Activated CD4-positive, CD25-positive, alpha-beta regulatory T cell treated with anti-CD3 and anti-CD28 coated beads, Interleukin-2, amount 50 U/mL, for 72 hours (primary cell): ENCODE measurements at places on chromosomes 1 and 21.

- no peak for DNase-seq
Measured at GRCh38 chr1:20787840-20788795, 1.0 kb upstream of the HP1BP3 start.

- no peak for DNase-seq
Measured at GRCh38 chr1:229199261-229200243, 71.4 kb upstream of the RAB4A start.

- DNase-seq, result no peak
Measured at GRCh38 chr1:101704895-101705294, 291.8 kb downstream of the OLFM3 start.

DNA sequence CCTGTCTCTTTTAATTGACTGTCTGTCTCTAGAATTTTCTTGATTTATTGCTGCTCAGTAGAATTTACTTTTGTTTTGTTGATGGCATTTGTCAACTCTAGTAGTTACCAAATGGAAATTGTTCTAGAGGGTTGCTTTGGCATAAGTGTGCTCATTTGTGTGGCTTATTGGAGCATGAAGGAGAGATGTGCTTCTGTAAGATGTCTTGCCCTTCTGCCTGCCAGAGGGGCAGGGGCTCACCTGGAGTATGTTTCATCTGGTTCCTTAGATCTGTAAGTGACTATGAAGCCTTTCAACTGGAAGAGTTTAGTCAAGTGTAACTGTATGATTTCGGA, 345.5 kb downstream of the DISC1 start:
- no peak for DNase-seq

DNA sequence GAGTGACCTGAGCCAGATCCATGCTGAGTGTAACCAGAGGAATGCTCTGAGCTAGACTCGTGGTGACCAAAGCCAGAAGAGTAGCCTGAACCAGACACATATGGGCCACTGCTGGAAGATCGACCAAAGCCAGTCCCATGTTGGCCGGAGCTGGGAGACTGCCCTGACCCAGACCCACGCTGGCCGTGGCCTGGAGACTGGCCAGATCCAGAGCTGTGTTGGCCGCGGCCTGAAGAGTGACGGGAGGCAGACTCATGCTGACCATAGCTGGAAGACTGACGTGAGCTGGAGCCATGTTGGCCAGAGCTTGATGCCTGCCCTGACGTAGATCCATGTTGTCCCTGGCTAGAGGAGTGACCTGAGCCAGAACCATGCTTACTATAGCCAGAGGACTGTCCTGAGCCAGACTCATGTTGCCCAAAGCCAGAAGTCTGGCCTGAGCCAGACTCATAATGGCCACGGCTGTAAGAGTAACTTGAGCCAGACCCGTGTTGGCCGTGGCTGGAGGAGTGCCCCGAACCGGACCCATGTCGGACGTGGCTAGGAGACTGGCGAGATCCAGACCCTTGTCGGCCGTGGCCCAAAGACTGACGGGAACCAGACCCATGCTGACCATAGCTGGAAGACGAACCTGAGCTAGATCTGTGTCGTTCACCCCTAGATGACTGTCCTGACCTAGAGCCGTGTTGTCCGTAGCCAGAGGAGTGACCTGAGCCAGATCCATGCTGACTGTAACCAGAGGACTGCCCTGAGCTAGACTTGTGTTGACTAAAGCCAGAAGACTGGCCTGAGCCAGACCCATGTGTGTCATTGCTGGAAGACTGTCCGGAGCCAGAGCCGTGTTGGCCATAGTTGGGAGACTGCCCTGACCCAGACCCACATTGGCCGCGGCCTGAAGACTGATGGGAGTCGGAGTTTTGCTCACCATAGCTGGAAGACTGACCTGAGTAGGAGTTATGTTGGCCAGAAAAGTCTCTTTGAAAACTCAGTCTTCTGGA, 3.5 kb downstream of the HRNR start:
- no peak for DNase-seq

- DNase-seq, result no peak
Measured at GRCh38 chr1:117857418-117857817, 72.0 kb downstream of the GDAP2 start.

GRCh38 chr1:42453386-42453785, 2.4 kb downstream of the ZMYND12 start:
- no peak for DNase-seq

DNA sequence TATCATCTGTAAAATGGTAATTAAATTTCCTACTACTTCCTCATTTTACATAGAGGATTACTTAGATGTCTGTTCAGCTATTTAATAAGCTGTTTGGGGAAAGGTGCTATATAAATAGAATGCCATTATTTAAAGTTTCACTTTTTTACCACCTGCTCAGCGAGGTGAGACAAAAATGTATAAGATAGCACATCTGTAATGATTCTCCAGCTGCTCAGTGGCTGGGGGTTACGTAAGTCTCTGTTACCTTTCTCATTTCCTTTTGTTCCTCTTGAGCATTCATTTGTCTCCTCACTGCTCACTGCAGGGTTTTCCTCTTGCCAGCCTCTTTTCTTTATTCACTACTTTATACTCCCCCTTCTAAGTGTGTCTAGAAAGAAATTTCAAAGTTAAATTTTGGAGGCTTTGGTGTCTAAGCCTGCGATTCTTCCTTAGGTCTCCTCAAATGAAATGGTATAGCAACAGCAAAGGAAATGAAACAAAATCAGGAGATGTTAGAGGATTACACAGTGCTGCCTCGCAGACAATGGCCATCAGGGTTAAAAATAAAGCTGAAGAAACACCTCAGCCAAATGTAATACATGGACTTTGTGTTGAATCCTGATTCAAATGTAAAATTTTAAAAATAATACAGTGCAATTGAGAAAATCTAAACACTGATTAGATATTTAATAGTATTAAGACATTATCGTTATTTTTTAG, 6.8 kb downstream of the RGS8 start:
- no peak for DNase-seq

DNA sequence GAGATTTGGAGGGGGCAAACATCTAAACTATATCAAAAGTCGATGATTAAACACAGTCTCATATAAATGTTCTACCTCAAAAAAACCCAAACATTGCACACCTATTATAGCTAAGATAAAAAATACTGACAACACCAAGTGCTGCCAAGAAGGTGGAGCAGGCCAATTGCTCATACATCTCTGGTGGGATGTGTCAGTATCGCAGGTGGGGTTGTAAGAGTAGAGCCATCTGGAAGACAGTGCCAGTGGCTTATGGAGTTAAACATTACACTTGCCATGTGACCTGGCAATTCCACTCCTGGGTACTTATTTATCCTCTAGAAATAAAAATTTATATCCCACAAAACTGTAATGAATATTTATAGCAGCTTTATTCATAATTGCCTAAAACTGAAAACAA, 213.4 kb downstream of the DISC1 start:
- no peak for DNase-seq

DNA sequence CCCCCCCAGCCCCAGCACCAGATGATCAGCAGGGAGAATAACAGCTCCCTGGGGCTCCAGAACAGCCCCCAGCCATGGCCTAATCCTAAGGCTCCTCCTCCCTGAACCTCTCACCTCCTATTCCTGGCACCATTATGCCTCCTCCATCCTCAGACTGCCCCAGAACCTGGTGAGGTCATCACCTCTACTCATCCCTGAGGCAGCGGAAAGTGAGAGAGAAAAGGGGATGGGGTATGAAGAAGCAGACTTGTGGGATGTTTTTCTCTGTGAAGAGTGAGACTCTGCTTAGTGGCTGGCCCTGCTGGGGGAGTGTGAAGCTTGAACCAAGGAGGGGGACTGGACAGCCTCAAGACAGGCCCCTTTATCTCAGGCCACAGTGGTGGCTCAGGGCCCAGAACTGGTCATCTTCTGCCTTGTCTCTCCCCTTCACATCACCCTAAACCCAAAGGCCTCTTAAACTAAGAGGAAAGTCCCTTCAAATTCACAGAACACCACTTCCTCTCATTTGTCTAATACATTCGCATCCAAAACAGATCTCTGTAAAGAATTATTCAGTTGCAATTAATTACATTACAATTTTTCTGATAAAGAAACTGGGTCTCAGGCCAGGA, 2.2 kb upstream of the PPM1J start:
- no peak for DNase-seq

GRCh38 chr1:206110820-206111219, 6.4 kb downstream of the AVPR1B start:
- no peak for DNase-seq

DNA sequence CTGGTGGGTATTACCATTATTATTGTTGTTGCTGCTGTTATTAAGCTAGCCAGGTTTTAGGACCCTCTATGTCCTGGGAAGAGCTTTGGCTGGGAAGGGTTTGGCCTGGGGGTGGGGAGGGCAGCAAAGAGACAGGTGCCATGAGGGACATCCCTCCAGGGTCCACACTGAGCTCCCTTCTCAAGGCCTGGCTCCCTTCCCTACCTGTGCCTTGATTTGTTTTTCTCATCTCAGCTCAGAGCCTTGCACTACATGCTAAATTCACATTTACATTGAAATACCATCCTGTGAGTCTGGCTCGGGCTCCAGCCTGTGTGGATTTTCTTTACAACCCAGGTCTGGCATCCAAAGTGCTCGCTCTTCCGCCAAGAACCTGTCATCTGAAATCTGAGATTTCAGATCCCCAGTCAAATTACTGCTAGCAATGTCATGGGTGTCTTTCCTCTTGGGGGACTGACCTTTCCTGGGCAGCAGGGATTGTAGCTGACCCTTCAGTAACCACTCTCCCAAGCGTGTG, 536.3 kb downstream of the PTPRU start:
- no peak for DNase-seq

GRCh38 chr21:25837533-25838265, 102.9 kb downstream of the GABPA start:
- no peak for DNase-seq

GRCh38 chr1:230784163-230784562, 37.0 kb downstream of the CAPN9 start:
- no peak for DNase-seq

- DNase-seq, result no peak
Measured at GRCh38 chr1:69312055-69312732, 255.5 kb upstream of the LRRC7 start.

GRCh38 chr1:36067871-36068270, 16.0 kb upstream of the TEKT2 start:
- no peak for DNase-seq

GRCh38 chr1:107145637-107146036, 4.8 kb downstream of the NTNG1 start:
- DNase-seq, result no peak

GRCh38 chr1:63753591-63753990, 20.2 kb upstream of the ROR1 start:
- DNase-seq, result no peak

DNA sequence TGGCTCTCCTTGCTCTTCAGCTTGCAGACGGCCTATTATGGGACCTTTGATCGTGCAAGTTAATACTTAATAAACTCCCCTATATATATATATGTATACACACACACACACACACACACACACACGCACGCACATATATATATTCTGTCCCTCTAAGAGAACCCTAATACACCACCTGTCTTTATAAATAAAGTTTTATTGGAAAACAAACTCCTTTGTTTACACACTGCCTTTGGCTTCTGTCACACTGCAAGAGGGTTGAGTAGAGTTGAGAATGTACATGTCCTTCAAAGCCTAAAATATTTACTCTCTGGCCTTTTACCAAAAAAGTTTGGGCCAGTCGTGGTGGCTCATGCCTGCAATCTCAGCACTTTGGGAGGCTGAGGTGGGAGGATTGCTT, 26.2 kb upstream of the SIM2 start:
- no peak for DNase-seq

- DNase-seq, result no peak
Measured at GRCh38 chr1:101259744-101260148, 22.9 kb downstream of the S1PR1 start.

DNA sequence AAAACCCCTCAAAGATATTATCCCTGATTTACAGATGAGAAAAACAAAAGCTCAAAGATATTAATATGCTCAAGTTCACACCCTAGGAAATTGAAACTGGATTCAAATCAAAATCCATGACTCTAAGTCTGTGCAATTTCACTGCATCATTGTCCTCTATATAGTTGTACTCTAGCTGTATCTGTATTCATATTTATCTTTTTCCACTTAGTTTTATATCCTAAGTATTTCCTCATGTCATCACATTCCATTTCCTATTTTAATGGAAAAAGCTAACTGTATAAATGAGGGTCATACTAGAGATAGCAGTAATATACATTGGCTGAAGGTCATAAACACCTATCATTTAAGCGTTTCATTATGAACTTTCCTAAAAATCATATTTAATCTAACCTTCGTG, 42.2 kb upstream of the RALGPS2 start:
- no peak for DNase-seq

GRCh38 chr1:203086992-203087763, 1.4 kb upstream of the MYOG start:
- no peak for DNase-seq

DNA sequence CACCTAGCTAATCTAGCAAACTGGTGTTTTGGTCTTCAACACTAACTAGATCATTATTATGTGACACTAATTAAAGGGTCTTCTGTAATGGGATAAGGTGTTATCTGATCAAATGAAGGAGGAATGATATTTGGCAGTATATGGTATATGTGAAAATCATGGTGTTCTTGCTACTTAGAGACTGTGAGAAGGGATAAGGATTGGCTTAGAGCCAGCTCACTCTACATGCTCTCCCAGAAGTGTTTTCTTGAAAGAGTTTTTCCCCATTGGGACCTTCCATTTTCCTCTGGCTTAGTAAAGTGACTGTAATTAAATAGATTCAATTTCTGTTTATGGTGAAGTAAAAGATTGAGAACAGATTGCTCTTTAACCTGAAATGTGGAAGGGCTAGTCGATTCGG, 71.2 kb upstream of the RGL1 start:
- no peak for DNase-seq

- no peak for DNase-seq
Measured at GRCh38 chr1:160040476-160040875, 8.7 kb upstream of the PIGM start.

DNA sequence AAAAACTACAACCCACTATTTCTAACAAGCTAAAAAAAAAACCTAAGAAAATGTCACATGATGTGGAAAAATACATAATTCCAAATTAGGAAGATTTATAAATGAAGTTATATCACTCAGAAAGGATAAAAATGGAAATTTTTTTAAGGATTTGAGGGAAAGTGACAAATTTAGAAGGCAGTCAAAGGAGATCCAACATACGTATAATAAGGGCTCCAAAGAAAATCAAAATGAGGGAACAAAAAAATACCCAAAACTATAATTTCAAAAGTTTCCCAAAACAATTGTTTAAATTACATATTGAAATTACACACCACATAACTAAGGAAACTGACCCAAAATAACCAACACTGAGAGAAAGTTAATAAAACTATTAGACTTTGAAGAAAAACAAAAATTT, 381.1 kb upstream of the KAZN start:
- DNase-seq, result no peak

- DNase-seq, result no peak
Measured at GRCh38 chr1:164524810-164525209, 34.2 kb upstream of the PBX1 start.
